ENCODE measurements at places on chromosomes 12 and 14.

DNA sequence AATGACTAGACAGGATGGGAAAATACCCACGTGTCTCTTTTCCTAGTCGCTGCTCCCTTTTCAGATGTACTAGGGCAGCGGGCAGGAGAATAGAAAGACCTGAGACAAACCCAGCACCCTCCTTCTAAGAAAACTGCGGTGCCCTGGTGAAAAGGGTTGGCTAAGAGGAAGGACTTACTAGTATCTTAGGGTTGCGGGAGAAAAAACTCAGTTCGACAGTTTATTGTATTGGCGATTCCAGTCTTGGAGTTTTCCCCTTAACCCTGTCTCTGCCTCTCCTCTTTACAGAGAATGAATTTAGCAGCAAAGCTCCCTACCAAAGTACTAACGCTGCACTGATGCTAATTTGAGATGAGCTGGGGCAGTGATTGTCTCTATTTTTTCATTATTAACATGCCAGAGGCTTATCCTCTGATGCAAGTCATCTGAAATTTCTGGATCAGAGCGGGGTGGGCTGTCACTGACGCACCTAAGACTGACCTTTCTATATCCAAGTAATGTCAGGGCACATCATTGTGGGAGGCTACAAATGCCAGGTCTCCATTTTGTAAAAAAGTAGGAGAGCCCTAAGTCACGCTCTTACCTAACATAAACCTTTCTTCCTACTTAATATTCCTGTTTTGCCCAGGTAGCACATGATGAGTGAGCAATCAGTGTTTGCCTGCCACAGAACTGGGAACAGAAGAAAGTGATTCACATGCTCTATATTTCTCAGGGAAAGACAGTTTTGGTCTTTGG, 916 bp upstream of the PAWR start:
- no peak for DNase-seq

- DNase-seq: no peak
These were observed 9.2 kb downstream of the PRPH start for GRCh38 chr12:49304161-49304560.

DNA sequence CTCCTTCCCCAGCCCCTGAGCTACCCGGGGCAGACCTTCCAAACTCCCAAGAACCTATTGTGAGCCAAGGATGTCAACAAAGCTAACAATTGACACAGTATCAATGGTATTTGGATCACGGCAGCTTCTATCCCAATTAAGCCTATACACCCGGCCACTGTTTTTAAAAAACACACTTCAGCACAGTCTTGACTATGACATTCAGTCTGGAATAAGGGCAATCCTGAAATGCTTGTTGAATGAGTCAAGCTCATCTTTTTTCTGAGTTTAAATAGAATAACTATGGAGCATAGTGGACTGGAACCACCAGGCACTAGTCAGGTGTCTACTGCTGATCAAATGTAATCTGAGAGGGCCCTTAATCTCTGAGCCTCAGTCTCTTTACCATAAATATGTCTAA, 5.7 kb downstream of the DENND5B start:
- no peak for DNase-seq

- DNase-seq: no peak
These were observed 2.6 kb downstream of the ITPK1 start for GRCh38 chr14:93112891-93113677.

DNA sequence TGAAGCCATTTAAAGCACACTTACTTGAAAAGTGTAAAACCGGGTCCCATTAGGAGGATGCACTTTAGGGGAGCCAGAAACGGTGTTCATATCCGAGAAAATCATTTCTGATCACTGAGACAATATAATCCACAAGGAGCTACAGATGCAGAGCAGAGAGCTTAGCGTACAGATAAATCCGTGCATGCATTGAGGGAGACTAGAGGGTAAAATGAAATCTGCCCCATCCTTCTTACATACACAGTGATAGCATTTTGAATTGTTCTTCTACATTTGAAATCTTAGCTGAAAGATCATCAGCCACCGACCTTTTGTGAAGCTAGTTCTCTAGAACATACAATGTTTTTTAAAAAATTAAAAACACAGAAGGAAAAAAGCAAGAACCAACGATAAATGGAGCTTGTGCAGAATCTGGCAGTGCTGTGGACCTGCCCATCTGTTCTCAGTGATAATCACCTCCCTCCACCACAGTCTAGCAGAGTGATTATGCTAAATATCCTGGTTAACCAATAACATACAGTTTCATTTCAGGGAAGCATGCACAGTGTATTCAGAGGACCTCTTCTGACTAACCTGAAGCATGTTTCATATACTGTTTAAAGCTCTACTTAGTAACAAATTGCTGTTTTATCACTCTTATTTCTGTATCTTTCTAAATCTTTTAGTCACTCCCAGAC, 161.1 kb downstream of the PPFIA2 start:
- no peak for DNase-seq

- no peak for DNase-seq
These were observed 31.0 kb downstream of the HCFC2 start for GRCh38 chr12:104095289-104095688.
